Activated T-cell treated with anti-CD3 and anti-CD28 coated beads, Interleukin-2, amount 50 U/mL, for 72 hours (primary cell): ENCODE measurements at places on chromosomes 7 and 10.

DNA sequence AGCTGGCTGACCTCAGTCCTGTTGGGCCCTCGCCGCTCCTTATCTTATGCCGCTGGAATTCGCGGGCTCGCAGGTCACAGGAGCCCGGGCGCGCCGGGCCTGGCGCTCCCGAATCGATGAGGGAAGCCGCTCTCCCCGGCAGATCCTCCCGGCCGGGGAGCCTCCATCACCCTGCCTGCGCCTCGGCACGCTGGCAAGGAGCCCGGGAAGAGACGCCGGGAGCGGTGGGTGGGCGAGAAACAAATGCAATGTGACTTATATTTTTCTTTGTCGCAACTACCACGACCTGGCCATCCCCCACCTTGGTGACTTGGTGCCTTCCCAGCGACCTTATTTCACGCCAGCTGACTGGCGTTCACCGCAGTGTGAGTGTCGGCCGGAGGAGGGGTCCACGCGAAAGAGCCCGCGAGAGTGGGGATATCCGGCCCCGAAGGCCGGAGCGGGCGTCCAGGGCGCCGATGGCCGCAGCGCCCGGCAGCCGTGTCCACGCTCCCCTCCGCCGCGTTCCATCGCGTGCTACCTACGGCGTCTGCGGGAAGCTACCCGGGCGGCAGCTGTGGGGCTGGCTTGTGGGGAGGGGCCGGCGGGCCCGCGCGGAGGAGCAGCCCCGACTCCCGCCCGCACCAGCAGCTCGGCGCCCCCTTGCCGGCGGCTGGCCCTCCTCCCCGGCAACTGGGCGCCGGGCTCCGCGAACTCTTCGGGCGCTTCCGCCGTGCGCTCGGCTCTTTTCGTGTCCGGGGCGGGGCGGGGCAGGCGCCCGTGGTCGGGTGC, 494 bp upstream of the BMPR1A start:
- peak; percentile 89 for DNase-seq

DNA sequence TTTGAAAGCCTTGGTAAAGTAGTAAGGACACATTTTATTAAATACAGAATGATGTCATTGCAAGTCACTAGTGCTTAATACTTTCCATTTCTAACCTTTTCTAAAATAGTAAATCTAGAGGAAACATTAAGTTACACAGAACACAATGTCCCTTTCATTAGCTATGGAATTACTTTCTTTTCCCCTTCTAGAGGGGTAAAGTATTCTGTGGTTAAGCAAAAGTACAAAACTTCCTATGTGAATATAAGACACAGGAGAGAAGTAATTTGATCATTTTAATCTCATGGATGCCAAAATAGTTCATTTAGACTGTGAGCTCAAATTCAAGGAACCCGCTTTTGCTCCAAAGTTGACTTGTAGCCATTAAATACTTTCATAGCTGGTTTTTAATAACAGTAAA, 49.8 kb downstream of the SEMA3E start:
- no peak for DNase-seq

DNA sequence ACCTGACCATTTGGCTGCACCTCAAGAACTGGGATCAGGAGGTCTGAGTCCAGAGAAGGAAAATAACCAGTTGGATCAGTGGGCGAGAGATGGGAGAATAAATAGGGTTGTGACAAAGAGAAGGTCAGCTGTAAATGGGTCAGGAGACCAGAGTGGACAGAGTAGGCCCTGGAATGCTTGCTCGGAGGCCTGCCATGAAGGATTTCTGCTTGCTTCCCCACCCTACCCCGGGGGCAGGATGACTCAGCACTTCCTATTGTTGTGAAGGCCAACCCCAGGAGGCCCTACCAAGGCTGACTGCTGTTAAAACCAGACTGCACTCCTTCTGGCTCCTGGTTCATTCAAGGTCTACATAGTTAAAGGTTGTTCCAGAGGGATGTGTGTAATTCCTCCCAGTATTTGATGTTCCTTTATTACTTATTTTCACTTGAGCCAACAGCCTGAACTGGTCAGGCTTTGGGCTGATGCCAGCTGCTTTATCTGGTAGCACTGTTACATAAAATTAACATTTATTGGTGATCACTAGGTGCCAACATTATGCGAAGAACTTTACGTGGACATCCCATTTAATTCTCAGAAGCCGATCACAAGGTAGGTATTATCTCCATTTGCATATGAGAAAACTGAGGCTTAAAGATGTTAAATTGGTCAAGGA, 27.3 kb upstream of the IFRD1 start:
- peak; percentile 18 for DNase-seq

DNA sequence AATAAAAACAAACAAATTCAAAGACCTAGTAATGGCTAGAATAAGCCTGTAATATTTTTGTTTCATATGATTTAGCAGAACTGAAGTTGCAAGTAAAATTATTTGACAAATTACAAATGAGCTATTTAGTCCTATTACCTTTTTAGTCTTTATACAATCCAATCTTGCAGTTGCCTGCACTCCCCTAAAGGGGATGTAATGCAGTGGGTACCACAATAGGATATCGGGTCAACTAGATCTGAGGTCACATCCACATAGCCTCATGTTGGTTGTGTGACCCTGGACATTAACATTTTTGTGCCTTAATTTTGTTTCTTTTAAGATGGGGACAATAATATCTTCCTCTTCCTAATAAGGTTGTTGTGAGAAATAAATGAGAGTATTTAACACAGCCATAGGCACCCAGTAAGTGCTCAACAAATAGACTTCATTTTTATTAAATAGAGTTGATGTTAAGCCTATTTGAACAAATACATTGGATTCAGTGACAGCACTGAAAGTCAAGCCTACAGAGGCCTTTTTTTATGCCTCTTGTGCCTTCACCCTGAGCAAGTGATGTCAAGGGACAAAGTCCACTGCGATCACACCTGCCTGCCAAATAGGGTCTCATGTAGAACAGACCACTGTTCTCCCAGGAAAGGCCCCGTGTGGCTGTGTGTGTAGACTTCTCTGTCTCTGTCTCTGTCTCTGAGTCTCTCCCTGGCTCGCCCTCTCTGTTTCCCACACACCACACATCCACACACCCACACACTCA, 124.8 kb downstream of the EVX1 start:
- no peak for DNase-seq

- no peak for DNase-seq
Observed at GRCh38 chr7:79258826-79259225, 194.6 kb downstream of the MAGI2 start.

GRCh38 chr7:36391436-36392198, 2.0 kb downstream of the ANLN start:
- DNase-seq = peak; percentile 41

- no peak for DNase-seq
Observed at GRCh38 chr7:131238347-131238931, 89.2 kb upstream of the MKLN1 start.

DNA sequence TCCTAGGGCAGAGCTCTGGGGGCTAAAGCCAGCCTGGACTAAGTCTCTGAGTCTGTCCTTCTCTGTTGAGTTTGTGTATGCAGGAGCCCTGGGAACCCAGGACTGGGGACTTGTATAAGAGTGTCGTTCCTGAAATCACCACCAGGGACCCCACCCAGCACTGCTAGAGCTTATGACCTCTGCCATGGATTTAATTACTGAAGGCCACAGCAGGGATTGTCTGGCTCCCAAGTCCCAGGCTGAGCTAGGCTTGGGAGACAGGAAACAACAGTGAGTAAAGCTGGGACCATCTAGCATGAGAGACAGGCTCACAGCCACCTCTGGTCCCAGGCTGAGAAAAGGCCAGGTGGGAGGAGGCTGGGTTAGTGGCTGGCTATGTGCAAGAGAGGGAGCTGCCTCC, 1.4 kb upstream of the TSPAN15 start:
- DNase-seq = peak; percentile 55

DNA sequence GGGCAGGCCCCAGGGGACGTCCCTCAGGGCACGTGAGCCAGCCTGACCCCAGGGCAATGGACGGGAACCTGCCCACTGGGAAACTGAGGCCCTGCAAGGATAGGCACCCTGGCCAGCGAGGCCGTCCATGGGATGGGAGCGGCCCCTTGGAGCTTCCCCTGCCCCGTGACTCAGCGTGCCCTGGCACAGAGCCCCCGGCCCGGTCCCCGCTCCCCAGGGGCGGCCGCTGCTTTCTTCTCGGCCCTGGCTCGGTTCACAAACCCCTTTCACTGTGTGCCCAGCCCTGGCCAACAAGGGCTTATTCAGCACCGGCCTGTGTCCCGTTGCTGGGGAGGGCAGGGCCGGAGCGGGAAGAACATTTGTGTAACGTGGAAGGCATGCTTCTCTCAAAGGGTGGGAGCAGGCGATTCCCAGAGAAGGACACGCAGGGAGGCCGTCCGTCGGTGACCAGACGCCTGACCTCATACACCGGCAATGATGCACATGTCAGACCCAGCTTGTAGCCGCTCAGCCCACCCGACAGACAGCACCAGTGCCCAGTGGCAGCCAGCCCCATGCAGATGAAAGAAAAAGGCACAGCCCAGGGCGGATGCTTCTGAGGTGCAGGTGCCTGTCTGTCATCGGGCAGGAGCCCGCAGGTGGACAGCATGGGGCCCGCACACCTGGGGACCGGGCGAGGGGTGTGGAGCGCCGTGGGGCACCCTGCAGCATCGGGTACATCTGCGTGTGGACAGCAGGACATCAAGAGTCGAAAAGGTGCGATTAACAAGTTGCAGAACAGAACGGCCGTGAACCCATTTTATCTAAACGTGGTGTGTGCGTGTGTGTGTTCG, 94.5 kb downstream of the PDGFA start:
- DNase-seq = no peak

GRCh38 chr10:50260791-50261281, 9.5 kb upstream of the ASAH2 start:
- DNase-seq = peak; percentile 28

- no peak for DNase-seq
Observed at GRCh38 chr10:42952349-42952748, 124.5 kb upstream of the RET start.

- DNase-seq = no peak
Observed at GRCh38 chr10:131424836-131425491, 113.4 kb upstream of the TCERG1L start.

DNA sequence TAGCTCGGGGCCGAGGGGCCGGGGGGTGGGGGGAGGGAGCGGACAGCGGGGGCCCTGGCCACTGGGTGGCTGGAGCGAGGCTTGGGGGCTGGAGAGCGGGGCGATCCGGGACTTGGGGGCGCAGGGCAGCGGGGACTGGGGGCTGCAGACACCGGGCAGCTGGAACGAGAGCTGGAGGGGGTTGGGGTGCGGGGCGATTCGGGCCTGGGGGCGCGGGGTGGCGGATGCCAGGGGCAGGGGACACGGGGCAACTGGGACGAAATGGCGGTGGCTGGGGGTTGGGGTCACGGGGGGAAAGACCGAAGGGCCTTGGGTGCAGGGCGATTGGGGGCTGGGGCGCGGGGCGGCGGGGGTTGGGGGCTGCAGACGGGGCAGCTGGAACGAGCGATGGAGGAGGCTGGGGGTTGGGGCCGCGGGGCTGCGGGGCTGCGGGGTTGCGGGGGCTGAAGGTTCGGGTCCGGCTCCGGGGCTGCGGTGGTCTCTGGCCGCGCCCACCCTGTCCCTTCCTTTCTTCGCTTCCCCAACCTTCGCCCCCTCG, 590 bp downstream of the COL26A1 start:
- no peak for DNase-seq

DNA sequence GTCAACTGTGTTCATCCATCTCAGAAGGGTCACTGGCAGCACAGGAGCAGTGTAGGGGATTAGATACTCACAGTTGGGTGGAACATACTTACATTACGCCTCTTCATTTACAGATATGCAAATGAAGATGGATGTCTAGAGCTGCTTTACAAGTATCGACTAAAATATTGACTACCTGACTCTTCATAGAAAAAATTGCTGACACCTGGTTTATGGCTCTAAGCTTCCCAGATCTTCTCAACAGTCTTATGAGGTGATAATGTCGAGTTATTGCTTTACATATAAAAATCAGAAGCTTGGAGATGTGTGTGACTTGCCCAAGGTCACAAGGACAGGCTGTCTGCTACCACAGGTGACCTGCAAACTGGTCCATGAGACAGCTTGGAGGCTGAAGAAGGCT, 677.2 kb downstream of the TYW1 start:
- no peak for DNase-seq

GRCh38 chr10:128001849-128002248, 94.9 kb downstream of the PTPRE start:
- DNase-seq = no peak
